NCI-H1105 (cell line): ENCODE measurements at places on chromosomes 13 and 19.
A peak's percentile ranks its signal among the peaks of the same experiment; 100 is the strongest.

- DNase-seq, result no peak
Observed at GRCh38 chr13:77415253-77416071, 88.6 kb upstream of the MYCBP2 start.

- DNase-seq, result no peak
Observed at GRCh38 chr13:79435561-79435990, 29.5 kb upstream of the RBM26 start.

- DNase-seq, result no peak
Observed at GRCh38 chr13:26599403-26599802, 41.9 kb downstream of the WASF3 start.

GRCh38 chr13:33206945-33207614 lies 78.5 kb downstream of the STARD13 start:
- DNase-seq, result no peak

- DNase-seq, result no peak
Observed at GRCh38 chr19:32403291-32403995, 2.1 kb upstream of the DPY19L3 start.

DNA sequence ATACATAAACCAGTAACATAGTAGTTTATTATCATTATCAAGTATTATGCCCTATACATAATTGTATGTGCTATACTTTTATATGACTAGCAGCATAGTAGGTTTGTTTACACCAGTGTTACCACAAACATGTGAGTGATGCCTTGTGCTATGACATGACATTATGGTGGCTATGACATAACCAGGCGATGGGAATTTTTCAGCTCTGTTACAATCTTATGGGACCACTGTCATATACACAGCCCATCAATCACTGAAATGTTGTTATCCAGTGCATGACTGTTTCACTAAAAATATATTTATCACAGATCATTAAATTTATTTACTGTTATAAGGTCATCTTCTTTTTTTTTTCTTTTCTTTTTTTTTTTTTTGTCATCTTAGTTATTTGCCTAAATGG lies 674.5 kb downstream of the PCDH17 start:
- no peak for DNase-seq

DNA sequence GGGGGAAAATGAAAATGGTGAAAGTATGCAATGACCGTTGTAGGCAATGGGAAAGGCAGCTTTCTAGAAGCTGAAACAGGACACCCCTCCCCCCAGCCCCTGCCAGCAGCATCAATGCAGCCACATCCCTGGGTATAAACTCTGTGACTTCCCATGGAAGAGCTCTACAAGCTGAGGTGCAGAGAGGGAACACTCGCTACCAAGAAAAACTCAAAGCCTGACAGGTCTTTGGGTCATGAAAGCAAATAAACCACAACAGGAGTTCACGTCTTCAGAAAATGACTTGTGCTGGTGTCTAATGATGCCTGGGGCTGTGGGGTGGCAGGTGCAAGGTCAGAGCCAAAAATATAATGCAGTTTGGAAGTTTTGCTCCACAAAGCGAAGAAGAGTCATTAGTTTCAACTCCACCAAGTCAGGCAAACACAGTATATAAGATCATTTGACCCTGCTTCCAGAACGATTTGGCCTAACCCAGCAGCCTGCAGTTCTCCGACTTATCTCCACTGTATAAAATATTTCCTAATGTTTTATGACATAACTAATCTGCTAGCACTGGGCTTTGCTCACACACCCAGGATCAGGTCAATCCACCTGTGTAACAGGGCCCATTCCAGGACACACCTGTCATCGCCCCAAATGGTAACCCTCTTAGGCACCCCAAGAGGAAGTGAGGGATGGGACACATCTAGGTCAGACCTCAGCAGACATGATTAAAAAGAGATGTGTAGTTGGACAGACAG lies 102.1 kb downstream of the IRS2 start:
- no peak for DNase-seq

DNA sequence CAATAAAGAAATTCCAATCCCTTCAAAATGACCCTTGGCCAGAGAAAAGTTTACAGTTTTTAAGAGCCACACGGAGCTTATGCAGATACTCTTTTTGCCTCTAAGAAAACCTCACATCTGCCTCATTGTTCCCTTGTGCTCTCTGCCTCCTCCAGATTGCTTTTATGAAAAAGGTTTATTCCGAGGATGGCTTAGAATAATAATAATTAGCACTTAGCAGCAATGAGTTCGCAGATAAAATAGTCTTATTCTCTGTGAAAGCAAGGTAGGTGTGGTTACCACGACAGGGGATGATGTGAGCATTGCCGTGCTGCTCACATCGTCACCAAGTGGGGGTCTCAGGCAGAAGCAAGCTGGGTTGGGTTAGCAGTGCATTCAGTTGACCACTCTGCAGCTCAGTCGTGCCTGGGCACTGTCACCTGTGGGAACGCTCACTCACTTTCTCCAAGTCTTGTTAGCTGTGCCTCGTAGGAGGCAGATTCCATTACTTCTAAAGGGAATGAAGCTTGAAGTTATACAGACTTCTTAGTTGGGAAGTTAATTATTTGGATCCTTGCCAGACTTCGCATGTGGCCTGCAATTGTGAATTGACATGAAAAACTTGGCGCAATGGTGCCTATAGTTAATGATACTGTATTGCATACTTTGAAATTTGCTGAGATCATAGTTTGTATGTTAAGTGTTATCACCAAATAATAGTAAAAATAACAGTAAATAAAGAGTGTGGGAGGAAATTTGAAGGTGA lies 157.2 kb downstream of the MYO16 start:
- peak; percentile 16 for DNase-seq

- no peak for DNase-seq
Observed at GRCh38 chr19:15045506-15045905, 3.8 kb upstream of the CASP14 start.

GRCh38 chr13:23889615-23890607 lies 711 bp upstream of the MIPEP start:
- DNase-seq, result no peak

DNA sequence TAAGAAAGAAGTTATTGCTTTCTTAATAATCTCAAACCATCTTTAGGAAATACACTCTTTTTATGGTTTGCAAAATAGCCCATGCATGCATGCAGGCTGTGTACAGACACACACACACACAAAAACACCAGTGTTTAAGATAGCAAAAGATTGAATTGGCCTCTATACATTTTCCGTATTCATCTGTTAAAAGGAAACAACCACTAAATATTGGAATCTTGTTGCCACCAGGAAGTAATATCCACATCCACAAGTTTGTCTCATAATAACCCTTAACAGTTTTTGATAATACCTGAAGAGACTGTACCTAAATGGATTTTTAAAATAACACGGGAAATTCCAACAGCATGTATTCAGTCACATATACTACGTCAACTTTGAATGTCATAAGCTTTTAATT lies 7.3 kb upstream of the MAB21L1 start:
- no peak for DNase-seq

DNA sequence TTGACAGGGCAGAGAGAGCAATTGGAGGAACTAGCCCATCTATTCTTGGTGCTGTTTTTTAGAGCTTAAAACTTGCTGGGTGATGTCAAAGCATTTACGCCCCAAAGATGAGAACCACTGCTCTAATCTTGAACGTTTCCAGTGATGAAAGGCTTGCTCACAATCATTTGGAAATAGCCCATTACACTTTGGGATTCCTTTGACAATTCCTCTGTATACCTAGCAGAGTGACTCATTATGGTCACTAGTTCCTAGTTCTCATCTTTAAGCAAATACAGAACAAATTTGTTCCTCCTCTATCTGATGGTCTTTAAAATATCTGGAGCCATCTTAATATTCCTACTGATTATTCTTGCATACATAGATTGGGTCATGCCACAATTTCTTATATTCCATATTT lies 112.3 kb downstream of the GPC6 start:
- DNase-seq, result no peak

DNA sequence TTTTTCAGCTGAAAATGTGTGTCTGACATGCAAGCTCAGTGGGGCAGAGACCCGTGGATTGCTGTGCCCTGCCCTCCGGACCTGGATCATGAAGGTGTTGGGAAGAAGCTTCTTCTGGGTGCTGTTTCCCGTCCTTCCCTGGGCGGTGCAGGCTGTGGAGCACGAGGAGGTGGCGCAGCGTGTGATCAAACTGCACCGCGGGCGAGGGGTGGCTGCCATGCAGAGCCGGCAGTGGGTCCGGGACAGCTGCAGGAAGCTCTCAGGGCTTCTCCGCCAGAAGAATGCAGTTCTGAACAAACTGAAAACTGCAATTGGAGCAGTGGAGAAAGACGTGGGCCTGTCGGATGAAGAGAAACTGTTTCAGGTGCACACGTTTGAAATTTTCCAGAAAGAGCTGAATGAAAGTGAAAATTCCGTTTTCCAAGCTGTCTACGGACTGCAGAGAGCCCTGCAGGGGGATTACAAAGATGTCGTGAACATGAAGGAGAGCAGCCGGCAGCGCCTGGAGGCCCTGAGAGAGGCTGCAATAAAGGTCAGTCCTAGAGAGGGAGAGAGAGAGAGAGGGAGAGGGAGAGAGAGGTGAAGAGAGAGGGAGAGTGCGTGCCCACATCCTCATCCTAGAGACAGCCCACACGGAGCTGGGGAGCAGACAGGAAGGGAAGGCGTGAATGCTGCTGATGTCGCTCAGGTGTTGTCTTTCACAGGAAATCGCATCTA lies 5.1 kb upstream of the DCUN1D2 start:
- DNase-seq, result no peak

GRCh38 chr19:30593975-30594745 lies 222.0 kb downstream of the ZNF536 start:
- DNase-seq, result no peak

GRCh38 chr13:113158946-113159345 lies 498 bp downstream of the PROZ start:
- no peak for DNase-seq

GRCh38 chr19:48663667-48664066 lies 9.2 kb downstream of the NTN5 start:
- DNase-seq, result no peak

GRCh38 chr13:53013113-53013512 lies 15.5 kb upstream of the OLFM4 start:
- DNase-seq, result no peak

GRCh38 chr13:33328701-33329100 lies 43.1 kb upstream of the STARD13 start:
- no peak for DNase-seq

DNA sequence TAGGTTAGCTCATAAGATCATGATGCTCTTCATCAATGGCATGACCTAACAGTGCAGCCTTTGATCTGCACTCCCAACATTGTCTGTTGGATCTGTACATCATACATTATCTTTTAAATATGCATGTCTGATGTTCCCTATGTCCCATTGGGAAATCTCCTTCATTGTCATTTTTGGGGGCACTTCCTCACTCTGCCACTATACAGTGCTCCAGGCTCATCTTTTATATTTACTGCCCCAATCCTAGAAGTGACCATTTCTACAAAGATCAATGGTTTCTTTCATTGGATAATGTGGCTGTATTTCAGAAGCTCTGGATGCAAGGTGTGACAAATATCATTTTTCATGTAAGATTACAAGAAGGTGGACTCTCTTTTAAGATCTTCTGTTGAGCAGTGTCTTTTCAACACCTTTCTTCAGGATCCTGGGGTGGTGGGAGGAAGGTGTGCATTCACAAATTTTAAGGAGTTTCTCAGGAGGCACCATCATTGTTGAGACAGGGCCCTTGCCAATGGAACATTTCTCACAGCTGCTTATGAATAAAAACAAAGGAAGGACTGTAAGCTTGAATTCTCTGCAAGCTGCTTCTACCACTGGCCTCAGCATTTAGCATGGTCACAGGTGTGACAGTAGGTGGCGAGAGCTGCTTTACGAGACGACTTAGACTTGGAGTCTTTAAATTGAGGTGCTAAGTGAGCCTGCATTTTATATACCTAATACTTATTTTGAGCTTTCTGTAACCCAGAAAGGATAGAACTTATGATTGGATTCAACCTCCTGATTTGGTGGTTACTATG lies 403.0 kb downstream of the LMO7 start:
- DNase-seq, result no peak

GRCh38 chr19:12202250-12202649 lies 39.4 kb downstream of the ZNF136 start:
- no peak for DNase-seq
